ENCODE measurements at places on chromosomes 3 and 15.

GRCh38 chr15:39685999-39686613 lies 96.5 kb downstream of the FSIP1 start:
- DNase-seq, result peak; percentile 39

GRCh38 chr3:13427662-13428603 lies 7.8 kb upstream of the NUP210 start:
- peak; percentile 62 for DNase-seq

DNA sequence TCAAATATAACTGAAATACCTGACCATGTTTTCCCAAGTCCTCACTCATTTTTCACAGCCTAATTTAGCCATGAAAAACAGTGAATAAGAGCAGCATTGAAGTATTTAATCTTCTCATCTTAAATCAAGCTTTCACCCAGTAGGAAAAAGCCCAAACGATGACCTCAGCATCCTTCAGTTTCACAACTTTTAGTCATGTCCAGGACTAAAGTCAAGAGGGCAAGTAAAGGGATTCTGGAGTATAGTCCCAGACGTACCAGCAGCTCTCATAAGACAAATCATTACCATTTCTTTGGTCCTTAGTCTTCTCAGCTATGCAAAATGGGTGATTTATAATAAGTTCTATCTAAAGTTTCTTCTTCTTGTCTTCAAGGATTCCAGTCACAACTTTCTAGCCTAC lies 237.3 kb downstream of the IL5RA start:
- no peak for DNase-seq

DNA sequence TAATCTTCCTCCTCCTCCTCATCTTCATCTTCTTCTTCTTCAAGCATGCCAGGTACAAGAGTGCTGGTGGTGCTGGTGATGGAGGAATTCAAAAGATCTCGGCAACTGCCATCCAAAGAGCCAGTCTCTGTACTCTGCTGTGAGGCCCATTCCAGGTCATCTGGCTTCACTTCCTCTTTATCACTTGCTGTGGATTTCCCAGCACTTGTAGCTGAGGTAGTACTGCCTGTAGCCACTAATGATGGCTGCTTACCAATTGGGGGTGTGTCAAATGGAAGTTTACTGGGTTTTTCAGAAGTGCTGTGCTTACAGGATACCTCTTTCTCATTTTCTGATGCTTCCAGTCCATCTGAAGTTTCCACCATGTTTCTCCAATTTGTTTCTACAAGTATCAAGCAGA lies 28.8 kb upstream of the SHC4 start:
- no peak for DNase-seq

DNA sequence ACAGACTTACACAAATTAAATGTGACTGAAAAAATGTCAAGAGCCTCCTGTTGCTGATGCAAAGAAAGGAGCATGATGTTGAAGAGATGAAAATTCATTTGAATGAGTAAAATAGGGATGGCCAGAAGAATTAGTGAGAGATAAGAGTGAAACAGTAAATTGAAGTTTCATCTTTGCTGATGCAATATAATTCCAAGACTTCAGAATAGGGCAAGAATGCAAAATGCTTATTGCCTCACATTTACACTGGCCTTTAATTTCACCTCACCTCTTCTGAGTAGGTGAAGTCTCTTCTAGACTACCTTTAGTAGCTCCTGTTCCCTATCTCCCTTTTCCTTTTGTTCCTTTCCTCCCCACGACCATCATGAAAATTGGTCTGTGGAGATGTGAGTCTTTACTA lies 15.3 kb upstream of the MAPK6 start:
- no peak for DNase-seq

- DNase-seq, result no peak
Observed at GRCh38 chr3:17420668-17421067, 321.8 kb downstream of the TBC1D5 start.

- no peak for DNase-seq
Observed at GRCh38 chr3:107328069-107328468, 49.2 kb upstream of the CCDC54 start.

DNA sequence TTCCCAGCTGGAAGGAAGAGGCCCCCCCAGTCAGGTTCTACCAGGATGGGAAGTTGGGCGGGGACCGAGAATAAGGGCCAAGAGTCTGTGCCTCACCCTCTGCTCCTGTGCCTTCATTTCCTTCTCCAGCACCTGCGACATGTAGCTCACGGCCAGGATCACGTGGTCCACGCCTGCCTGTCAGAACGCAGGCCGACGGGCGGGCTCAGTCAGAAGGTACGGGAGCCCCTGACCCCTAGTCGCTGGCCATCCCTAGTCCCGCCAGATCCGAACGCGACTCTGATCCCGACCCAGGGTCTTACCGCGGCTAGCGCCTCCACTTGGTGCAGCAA lies 489 bp downstream of the GMPPB start:
- peak; percentile 46 for DNase-seq

GRCh38 chr3:71702131-71703024 lies 22.8 kb downstream of the EIF4E3 start:
- DNase-seq, result peak; percentile 65

GRCh38 chr3:64983583-64984359 lies 296.0 kb upstream of the ADAMTS9 start:
- DNase-seq, result no peak

- DNase-seq, result no peak
Observed at GRCh38 chr3:143697975-143698374, 150.3 kb downstream of the SLC9A9 start.

DNA sequence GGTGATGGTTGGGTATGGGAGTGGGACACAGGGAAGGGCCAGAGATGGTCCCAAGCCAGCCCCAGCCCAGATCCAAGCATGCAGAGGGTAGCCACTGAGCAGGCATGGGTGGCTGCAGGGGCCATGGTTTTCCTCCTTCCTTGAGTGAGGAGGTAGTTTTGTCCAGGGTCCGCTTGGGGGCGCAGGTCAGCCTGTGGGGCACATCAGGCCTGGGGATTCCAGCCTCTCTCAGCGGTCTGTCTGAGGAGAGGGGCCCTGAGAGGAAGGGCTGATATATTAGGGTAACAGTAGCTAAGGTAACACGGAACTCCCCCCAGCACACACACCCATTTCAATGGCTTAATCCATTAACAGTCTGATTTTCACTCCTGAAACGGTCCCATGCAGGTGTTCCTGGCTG lies 22.7 kb upstream of the LCTL start:
- no peak for DNase-seq

DNA sequence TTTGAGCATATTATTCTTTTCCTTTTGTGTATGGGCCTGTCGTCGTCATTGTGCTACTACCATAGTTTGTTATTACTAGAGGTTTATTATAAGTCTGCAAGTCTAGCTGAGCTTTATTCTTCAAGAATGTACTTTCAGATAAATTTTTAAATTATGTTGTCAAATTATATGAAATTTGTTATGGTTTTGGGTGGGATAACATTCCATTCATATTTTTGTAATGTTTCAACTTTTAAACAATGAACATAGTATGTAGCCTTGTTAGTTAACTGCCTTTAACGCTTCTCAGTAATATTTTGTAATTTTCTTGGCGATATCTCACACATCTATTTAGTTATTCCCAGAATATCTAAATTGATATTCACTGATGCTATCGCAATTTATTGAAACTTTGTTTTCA lies 41.6 kb upstream of the GOLGA8B start:
- DNase-seq, result no peak

DNA sequence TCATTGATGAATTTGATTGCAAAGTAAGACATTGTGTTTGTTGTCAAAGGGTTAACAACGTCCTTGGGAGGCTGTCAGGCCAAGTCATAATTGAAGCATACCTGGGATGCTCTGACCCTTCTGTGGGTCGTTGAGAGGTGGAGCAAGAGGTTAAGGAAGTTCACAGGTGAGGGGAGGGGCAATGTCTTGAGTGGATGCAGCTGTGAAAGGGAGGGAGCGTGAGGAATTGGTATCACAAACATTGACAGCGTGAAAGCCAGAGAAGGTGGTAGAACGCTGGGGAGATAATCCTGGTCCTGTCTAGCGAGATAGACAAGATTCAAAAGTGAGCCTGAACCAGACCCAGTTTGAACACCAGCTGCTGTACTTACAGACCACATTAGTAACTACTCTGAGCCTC lies 79.4 kb downstream of the HES1 start:
- no peak for DNase-seq

GRCh38 chr15:86915811-86916331 lies 836.2 kb downstream of the AGBL1 start:
- DNase-seq, result no peak

DNA sequence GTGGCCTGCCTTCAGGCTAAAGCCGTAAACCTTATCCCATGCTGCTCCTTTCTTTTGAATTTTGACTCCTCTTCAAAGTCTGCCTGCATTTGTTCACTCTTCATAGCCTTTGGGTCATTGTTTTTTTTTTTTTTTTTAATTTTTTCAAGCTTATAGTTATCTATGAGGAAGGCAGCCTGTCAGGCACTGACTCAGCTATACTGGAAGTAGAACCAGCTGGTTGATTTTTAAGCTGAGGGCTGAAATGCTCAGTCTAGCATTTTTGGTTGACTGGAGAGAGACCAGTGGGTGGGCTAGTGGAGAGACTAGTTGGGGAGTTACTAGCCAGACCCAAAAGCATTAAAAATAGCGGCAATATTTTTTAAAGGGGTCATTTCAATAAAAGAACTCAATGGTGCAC lies 44.1 kb downstream of the C3orf20 start:
- no peak for DNase-seq

GRCh38 chr3:154660811-154661210 lies 230.8 kb upstream of the GPR149 start:
- DNase-seq, result no peak

DNA sequence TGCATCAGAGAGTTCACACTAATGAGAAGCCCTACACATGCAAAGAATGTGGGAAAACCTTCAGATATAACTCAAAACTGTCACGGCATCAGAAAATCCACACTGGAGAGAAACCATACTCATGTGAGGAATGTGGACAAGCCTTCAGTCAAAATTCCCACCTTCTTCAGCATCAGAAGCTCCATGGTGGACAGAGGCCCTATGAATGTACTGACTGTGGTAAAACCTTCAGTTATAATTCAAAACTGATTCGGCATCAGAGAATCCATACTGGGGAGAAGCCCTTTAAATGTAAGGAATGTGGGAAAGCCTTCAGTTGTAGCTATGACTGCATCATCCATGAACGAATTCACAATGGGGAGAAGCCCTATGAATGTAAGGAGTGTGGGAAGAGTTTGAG lies 10.2 kb downstream of the ZNF619 start:
- DNase-seq, result no peak

DNA sequence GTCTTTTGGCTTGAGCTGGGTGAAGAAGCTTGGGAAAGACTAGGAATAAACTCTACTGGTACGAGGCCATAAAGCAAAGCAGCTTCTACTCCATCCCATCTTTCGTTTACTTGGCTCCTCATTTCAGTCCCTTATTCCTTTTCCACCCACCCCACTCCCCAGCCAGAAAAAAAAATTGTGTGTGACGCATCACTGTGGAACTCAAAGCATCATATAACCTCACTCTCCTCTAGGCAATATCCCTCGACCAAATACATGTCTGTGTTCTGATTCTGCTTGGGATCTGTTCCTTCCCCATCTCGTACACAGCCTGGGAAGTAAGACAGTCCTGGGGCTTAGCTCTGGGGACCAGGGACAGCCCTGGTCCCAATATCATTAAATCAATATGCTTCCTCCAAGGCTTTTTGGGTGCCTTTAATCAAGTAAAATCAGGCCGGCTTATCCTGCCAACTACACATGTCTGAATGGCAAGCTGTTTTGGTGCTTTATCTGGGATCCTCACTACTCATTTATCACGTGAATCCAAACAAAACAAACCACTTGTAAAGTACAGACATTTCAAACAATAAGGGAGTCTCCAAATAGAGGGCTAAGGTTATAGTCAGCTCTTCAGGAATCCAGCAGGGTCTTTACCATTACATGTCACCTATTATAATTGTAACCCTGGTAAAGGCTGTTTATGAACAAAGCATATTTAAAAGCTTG lies 74.9 kb upstream of the ZBED2 start:
- DNase-seq, result no peak

DNA sequence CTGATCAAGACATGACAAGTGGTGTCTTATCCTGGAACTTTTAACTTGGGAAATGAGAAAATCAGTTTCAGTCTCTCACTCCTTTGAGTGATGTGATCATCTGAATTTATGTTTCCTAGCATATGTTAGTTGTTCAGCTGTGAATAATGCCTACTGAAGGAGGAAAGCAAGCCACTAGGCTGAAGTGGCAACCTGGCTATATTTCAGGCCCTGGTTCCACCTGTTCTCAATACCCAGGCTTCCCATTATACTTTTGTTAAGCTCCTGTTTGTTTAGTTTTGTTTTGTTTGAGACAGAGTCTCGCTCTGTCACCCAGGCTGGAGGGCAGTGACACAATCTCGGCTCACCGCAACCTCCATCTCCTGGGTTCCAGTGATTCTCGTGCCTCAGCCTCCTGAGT lies 243.8 kb downstream of the ALCAM start:
- DNase-seq, result no peak

- DNase-seq, result no peak
Observed at GRCh38 chr15:93705753-93706455, 525.5 kb upstream of the MCTP2 start.

- no peak for DNase-seq
Observed at GRCh38 chr15:80578206-80578595, 116.9 kb upstream of the ABHD17C start.

DNA sequence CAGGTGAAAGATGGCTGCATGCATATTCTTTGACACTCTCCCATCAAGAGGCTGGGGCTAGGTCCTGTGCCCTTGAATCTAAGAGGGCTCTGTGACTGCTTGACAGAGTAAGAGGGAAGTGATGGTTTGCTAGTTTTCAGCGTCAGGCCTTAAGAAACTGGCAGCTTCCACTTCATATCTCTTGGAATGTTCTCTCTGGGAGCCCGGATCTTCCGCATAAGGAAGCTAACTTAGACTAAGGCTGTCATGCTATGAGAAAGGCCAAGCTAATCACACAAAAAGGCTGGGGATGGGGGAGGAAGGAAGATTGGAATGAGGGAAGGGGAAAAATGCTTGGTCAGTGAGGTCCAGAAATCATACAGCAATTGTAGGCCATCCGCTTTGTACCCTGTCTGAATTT lies 50.0 kb downstream of the MB21D2 start:
- DNase-seq, result no peak

DNA sequence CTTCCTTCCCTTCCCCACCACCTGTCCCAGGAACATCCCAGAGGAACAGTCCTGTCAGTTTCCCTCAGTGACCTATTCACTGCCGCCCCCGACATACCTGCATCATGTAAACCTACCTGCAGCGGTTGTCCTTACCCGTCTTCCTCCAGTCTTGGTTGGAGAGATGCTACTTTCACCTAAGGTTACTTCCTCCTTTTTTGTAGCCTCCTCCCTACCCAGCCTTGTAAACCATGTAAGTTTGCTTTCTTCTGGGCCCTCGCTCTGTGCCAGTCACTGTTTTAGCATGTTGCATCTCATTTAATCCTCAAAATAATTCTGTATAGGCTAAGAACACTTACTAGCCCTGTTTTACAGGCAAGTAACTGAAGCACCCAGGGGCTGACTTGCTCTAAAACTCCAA lies 58.3 kb downstream of the GPR171 start:
- no peak for DNase-seq

DNA sequence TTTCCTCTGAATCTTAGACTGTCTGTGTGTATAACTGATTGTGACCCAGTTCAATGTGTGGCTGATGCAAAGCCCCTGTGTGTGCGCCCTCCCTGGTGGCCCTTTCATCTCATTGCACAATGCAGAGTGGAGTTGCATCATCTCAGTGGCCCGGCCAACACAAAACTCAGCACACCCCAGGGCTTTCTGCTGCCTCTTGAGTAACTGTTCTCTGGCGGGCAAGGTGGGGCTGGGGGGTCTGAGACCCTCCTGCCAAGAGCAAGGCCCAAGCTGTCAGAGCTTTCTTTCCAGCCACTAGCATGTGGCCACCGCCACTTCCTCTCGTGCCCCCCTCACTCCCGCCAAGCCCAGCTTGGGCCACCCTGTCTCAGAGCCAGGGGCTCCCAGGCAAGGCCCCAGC lies 80.7 kb upstream of the ALDH1L1 start:
- DNase-seq, result no peak

Measured in CD4-positive, alpha-beta T cell treated with Interleukin-15 for 4 hours (primary cell).